ENCODE measurements at places on chromosomes 16 and 17.

DNA sequence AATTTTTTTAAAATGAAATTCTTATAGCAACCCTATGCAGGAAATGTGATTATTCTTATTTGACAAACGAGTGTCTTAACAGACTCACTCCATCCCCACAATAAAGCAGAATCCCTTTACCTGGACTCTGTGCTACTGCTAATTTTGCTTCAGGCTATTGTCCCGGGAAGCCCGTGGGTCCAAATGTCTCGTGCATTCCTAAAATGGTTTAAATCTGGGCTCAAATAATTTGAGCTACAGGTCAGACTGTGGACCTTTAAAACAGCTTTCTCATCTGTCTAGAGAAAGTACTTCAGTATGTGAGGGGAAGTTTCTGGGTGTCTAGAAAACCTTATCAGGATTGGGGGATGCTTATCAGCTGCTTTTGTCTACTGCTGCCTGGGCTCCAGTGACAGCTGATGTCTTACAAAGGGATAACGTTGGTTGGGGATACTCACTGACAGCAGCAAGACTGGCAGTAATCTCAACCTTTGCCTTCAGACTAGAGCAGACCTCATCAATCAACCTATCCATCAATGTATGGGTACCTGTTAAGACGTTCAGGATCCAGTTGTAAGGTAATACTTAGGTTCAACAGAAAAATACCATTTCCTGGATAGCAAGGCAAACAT is 197.9 kb upstream of the CDH11 start:
- no peak for DNase-seq

DNA sequence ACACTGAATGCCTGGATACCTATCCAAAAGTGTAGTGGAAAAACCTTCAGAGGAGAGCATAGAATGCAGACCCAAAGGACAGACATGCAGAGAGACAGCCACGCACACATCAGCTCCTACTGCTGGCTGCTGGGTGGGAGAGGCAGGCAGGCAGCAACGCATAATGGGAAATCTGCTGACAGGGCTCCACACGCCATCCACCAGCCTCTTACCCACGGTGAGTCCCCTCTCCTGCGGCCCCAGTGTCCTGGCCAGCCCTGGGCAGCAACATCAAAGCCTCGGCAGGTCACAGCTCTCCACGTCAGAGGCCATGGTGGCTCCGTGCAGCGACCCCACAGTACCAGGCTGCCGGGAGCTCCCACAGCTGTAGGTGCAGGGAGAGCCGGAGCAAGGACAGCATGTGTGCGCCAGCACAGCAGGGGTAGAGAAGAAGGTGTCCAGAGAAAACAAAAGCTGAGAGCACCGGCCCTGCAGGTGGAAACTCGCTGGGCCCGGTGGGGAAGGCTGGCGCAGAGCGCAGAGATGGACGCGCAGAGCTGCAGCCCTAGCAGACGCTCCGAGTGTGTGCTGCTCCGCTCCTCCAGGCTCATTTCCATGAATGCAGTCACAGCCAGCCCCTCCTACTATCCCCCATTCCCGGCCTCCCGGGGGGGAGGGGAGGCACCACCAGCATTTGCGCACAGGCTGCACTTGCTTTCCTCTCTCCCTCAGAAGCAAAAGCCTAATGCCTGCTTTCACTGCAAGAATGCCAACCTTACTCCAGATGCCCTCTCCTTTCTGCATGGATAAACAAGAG is 58.9 kb downstream of the CYTH1 start:
- DNase-seq: peak; percentile 88

- DNase-seq: no peak
Observed at GRCh38 chr17:28871056-28871579, 16.3 kb downstream of the ERAL1 start.

DNA sequence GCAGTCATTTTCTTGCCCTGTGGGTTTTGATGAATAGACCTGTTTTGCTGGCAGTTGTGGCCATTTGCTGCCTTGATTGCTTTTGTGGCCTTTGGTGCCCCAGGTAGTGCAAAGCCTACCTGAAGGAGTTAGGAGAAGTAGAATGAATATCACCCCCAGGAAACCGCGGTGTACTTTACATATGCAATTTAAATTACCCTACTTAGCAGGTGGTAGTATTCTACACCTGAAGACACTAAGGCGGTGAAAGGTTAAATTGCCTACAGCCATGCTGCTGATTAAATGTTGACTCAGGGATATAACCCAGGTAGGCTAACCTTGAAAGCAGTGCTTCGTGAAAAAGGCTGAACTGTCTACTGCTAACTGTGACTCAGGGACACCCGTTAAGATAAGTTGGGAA is 27.2 kb upstream of the WWOX start:
- no peak for DNase-seq

DNA sequence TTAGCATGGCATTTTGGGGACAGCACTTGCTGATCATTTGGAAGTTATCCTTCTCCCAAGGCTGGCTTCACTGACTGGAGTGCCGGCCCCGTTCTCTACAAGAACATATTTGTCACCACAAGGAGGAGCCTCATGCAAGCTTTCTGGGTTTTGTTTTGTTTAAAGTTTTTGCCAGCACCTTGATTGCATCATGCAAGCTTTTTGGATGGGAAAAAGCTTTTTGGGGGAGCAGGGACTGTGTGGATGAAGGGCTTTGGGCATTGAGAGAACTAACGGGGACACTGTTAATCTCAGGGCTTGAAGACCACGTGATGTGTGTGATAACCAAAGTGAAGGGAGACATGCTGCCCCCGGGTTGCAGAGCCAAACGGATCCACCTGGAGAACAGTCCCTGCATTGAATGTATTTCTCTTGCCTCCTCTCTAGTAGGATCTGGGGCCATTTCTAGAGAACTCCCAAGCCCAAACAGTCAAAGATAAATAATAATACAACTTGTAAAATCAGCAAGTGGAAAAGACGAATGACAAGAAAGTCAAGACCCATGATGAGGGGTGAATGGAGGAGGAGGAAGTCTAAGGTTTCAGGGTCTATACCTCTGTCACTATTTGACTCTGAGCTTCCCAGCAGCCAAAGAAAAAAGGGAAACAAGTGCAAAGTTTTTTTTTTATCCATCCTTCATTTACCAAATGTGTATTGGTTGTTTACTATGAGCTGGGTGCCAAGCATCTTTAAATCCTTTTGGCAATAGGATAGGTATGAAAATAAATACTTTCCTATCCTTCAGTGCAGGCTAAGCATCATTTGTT is 17.2 kb downstream of the TMEM114 start:
- peak; percentile 30 for DNase-seq
